ENCODE measurements at places on chromosomes 16 and 17. TPM values are rescaled to one million over a fixed set of nuclear protein-coding genes. Genes with fewer than 3 reads are reported as not detected.

The CNTNAP1 gene
- 9.9 TPM for total RNA-seq

The PAGR1 gene
- 43.0 TPM for total RNA-seq

The RILP gene
- total RNA-seq, result 3.1 TPM

The SHPK gene
- 30.0 TPM for total RNA-seq

The SEPTIN12 gene
- total RNA-seq, result 0.40 TPM

The ABCA3 gene
- total RNA-seq, result 4.2 TPM

The GJC1 gene
- total RNA-seq, result 108 TPM

The TSPAN10 gene
- total RNA-seq, result 1.8 TPM

The FGF11 gene
- total RNA-seq, result 8.8 TPM

The NPIPB6 gene
- total RNA-seq, result 4.5 TPM

The C17orf67 gene
- 1.5 TPM for total RNA-seq

The PIGQ gene
- total RNA-seq, result 75.7 TPM

The ITGAD gene
- not detected for total RNA-seq

The GRB7 gene
- total RNA-seq, result 74.3 TPM

The ADAMTS18 gene
- 6.4 TPM for total RNA-seq

The FA2H gene
- total RNA-seq, result 2.4 TPM

The RDM1 gene
- total RNA-seq, result 11.5 TPM

Measured in endodermal cell (in vitro differentiated cells).